ENCODE measurements at places on chromosomes 4 and X. TPM values are rescaled to one million over a fixed set of nuclear protein-coding genes. Genes with fewer than 3 reads are reported as not detected.

- no peak for DNase-seq
These were observed 85.7 kb downstream of the JAKMIP1 start for GRCh38 chr4:6114601-6115000.

DNA sequence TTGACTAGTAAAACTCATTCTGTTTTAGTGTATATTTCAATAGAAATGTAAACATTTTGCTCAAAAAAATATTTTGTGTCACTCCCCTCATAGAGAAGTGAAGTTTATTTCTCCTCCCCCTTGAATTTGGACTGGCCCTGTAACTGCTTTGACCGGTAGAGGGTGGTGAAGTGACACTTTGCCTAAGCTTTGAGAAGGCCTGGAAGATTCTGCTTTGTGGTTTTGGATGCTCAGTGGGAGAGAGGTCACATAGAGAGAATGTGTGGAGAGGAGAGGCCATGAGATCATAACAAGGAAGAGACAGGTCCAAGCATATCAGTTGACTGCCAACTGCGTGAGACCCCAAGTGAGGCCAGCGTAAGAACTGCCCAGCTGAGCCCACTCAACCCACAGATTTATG lies 19.1 kb upstream of the ARX start:
- no peak for DNase-seq

SLC34A2 gene
- 12.8 TPM for total RNA-seq

- DNase-seq = no peak
These were observed 97.7 kb downstream of the TMA16 start for GRCh38 chr4:163592212-163592611.

- DNase-seq = no peak
These were observed 24.5 kb upstream of the TSR2 start for GRCh38 chrX:54415534-54416350.

KCNIP4 gene
- not detected for total RNA-seq

DNA sequence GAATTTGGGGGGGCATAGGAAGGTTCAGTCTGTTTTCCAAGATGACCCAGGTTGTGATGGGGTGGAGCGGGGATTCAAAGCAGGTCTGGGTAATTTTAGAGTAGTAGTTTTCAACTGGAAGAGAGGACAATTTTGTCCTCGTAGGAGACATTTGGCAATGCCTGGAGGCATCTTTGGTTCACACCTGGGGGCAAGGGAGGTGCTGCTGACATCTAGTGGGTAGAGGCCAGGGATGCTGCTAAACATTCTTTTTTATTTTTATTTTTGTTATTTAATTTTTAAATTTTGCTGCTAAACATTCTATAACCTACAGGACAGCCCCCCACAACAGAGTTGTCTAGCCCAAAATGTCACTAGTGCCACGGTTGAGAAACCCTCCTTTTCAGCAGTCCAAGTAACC lies 1.9 kb downstream of the RAB9A start:
- peak; percentile 39 for DNase-seq

PLAC1 gene
- not detected for total RNA-seq

- no peak for DNase-seq
These were observed 22.0 kb downstream of the TRAPPC11 start for GRCh38 chr4:183681119-183681518.

- no peak for DNase-seq
These were observed 31.3 kb downstream of the NYX start for GRCh38 chrX:41478381-41478911.

TMEM154 gene
- 23.3 TPM for total RNA-seq

- no peak for DNase-seq
These were observed 9.1 kb upstream of the SLC25A5 start for GRCh38 chrX:119459181-119459580.

DNA sequence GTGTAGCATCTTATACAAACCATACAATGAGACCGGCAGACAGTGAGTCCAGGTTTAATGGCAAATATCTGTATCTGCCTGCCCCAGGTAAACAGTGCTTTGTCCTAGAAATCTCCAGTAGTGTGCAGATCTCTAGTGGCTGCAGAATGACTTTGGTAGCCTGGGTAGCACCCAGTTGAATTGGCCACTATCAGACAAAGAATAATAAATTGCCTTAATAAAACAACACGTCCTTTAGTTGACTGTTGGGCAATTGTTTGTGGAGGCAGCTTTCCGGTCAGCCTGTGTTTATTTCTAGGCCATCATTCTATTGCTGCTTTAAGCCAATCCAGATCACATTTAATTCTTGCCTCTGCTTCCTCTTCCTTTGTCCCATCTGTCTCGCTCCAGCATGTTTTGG lies 52.5 kb downstream of the SNX25 start:
- DNase-seq = no peak

STPG2 gene
- total RNA-seq = not detected

DNA sequence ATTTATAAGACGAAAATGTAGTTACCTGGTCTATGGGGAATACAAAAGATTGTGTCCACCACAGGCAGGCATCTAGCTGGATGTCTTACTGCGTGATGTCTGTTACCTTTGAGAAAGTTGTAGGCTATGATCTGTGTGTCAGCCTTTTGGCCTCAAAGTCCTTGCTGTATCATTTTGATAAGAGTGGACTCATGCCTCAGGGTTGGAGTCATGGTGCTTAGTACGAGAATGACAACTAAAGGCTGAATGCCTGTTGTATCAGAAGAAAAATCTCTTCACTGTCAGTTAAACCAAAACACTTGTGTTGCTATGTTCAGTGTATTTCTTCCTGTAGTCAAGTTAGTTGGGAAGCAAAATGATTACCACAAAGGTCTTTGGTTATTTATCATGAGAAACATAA lies 226.2 kb downstream of the ARHGAP10 start:
- DNase-seq = no peak

INTU gene
- 4.8 TPM for total RNA-seq

- DNase-seq = no peak
These were observed 42.7 kb downstream of the CCNG2 start for GRCh38 chr4:77199701-77200100.

SLC6A8 gene
- 27.4 TPM for total RNA-seq

EGF gene
- 1.6 TPM for total RNA-seq

DNA sequence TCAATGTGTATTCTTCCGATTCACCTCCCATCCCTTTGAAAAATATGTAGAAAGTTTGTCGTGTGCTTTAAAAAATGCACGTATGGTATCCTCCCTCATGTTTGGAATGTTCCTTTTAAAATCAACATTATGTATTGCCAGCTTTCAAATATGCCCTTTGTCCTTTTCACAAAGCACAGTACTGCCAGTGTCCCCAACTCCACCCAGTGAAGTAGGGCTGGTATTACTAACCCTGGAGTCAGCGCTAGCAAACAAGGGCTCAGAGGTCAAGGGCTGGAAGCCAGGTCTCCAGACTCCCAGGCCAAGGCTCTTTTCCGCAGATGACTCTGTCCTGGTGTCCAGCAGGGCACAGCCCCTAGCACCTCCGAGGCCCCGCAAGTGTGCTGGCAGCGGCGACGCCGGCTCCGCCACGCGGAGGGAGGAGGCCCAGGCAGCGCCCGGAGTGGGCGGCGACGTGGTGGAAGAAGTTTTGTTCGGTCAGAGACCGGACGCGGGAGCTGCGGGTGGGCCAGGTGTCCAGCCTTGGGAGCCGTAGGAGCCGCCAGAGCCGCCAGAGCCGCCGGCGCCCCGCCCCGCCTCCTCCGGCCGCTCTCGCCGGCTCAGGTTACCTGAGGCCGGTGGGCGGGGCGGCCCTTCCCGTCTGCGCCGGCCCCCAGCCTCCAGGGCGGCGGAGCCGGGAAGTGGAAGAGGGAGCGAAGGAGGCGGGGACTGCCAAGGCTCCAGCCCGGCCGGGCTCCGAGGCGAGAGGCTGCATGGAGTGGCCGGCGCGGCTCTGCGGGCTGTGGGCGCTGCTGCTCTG lies at the start of gene IL13RA1:
Gene IL13RA1, plus strand, starts transcription at position 720 of the 799 bp plus-strand sequence. Its CDS starts 33 bp downstream, at position 753.
- DNase-seq = peak; percentile 88

BCLAF3 gene
- 11.1 TPM for total RNA-seq

- peak; percentile 1 for DNase-seq
These were observed 451 bp downstream of the SOD3 start for GRCh38 chr4:24795666-24796381.

- DNase-seq = no peak
These were observed 43.0 kb upstream of the GABRA2 start for GRCh38 chr4:46432923-46433322.

DNA sequence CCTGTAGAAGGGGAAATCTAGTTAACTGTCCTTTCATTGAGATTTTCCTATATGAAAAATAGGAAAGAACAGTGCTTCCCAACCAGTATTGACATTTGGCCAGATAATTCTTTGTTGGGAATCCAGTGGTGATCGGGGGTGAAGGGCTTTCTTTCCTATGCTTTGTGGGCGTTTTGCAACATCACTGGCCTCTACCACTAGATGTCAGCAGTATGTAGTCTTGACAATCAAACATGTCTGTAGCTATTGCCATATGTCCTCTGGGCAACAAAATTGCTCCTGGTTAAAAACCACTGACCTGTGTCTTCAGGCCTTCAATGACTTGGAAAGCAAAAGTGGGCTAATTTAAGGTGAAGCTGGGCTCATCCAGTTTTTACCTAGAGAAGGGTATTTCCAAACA lies 658.5 kb downstream of the DACH2 start:
- DNase-seq = peak; percentile 0

- no peak for DNase-seq
These were observed 223.9 kb upstream of the VEGFC start for GRCh38 chr4:177016541-177017141.

DNA sequence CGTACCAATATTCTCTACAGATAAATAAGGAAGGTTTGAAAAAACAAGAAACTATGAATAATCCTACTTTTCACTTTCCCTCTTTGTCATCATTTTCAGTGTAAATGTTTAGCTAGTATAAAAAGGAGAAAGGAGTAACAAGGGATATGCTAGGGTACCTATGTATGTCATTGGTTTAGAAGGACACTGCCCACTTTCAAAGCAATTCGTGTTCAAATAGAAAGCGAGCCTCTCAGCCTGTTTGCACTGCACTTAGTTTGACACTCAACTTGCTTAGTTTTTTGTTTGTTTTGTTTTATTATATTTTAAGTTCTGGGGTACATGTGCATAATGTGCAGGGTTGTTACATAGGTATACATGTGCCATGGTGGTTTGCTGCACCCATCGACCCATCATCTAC lies 21.6 kb upstream of the RXFP1 start:
- no peak for DNase-seq
